ENCODE measurements at places on chromosomes 4 and X.
A peak's percentile ranks its signal among the peaks of the same experiment; 100 is the strongest.

DNA sequence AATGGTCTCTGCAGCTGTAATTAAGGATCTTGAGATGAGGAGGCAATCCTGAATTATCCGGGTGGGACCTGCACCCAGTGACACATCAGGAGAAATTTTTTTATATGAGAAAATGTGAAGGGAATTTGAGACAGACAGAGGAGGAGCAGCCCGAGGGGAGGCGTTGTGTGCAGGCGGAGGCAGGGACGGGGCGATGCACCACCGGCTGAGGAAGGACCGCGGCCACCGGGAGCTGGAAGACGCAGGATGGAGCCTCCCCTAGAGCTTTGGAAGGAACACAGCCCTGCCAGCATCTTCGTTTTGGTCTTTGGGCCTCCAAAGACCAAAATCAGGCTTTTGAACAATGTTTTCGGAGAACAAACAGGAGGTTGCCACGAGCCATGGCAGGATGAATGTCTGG, 85.0 kb upstream of the ADRA2C start:
- no peak for DNase-seq

DNA sequence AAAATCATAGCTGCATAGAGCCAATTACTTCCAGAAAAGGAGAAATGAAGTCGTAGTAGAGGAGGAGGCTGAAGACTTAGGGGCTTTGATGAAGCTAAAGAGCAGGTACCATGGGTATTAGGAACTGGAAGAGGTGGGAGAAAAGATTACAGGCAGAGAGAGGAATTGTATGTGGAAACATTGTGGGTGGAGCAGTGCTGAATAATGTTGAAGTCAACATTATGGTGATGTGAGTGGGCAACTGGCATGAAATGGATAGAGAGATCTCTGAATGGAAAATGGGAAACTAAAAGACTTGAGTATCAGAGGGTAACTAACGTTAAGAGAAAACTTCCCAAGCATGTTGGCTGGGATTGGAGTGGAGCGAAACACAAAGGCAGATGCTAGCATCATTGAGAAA, 92.5 kb downstream of the AREG start:
- DNase-seq, result no peak

DNA sequence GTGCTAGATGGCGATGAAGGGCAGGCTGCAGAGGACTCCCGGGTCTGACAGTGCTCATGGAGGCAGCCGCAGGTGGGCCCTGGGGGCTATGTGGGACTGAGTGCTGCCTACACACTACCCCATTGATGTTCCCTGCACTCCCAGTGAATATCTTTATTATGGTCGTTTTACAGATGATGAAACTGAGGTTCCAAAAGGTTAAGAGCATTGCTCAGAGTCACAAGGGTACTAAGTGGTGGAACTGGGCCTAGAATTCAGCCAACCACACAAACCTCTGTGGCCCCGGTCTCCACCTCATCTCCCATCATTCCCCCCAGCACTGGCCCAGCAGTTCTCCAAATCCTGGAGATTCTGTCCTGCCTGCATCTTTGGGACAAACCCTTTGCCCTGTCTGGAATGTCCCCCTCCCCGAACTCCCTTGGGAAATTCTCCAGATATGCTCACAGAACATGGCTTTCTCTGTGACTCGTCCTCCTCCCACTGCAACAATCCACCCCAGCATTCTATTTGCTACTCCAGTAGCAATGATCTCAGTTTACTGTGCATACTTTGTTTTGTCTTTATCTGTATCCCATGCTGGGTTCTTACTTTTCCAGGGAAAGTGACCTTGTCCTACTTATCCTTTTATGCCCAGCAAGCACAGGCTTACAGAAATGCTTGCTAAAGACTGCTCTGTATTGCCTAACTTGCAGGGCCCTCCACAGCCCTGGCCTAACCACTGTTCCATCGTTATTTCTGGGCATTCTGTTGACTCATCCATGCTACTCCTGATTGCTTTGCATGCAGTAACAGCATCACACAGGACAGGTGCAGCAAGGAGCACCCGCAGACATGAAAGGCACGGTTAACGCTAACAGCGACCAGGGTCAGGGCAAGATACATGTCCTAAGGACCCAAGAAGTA, 14.0 kb downstream of the PNMA6F start:
- no peak for DNase-seq

GRCh38 chrX:119735467-119735866, 22.9 kb upstream of the SOWAHD start:
- DNase-seq, result no peak

DNA sequence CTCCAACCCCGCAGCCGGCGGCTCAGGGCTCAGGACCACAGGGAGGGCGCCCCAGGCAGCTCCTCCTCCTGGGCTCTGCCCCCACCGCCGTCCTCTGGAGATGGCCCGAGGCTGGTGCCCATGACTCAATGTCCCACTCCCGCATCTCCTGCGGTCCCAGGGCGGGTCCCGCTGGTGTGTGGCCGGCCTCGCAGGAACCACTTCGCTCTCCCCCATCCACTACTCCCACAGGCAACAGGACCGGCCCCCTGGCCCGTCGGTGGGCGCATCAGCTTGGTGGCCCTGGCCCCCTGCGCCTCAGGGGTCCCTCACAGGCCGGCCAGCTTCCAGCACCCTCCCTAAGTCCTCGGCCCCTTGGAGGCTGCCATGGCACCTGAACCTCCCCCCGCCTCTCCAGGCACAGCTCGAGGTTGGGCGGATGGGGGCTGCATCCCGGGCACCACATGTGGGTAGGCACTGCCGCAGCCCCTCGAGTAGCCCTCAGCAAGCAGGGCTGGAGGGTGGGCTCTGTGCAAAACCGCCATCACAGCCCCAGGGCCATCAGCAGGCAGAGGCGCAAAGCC, 22.8 kb upstream of the SPON2 start:
- no peak for DNase-seq

DNA sequence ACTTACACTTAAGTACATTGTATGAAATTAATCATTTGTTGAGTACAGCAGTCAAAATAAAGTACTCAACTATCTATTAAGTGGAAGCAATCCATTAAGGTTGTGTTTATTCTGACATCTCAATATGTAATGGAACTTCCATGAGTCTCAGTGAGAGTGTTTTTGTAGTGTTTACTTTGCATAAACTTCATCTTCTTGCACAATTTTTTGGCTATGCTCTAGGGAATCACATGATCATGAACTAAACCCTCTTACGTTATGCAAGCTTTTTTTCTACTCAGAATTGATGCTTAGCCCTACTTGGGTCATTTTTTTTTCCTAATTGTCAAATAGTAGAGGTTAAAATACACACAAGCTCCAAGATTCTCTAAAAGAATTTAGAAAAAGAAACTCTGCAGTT, 21.1 kb upstream of the PIGA start:
- DNase-seq, result no peak

GRCh38 chr4:20735931-20736330, 35.7 kb downstream of the PACRGL start:
- no peak for DNase-seq

DNA sequence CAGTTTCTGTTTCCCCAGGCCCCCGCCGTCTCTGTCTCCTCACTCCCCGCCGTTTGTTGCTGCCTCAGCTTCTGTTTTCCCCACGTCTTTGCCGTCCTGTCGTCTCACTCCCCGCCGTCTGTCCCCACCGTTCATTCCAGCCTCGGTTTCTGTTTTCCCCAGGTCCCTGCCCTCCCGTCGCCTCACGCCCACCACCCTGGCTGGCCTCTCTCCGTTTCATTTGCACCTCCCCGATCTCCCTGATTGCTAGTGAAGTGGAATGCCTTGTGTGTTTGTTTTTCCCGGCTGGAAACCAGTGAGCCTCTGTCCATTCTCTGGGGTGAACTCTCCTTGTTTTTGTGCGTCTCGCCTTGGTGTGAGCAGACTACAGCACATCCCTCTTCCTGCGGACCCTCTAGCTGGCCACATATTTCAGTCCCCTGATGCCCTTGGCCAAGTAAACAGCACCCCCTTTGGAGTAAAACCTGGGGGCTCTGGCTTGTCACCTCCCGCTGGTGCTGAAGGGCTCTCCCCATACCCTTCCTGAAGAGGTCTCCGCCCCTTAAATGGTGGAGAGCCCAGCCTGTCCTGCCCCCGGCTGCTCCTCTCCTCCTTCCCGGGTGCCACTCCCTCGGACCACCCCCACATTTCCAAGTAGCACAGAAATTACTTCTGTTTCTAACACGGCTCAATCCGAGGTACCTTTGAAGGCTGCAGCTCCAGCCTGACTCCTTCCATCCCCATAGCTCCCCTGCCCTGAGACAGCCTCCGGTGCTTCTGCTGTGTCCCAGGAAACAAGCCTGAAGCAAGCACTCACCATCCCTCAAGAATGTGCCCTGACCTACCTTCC, 13.2 kb downstream of the TMEM175 start:
- DNase-seq, result no peak

DNA sequence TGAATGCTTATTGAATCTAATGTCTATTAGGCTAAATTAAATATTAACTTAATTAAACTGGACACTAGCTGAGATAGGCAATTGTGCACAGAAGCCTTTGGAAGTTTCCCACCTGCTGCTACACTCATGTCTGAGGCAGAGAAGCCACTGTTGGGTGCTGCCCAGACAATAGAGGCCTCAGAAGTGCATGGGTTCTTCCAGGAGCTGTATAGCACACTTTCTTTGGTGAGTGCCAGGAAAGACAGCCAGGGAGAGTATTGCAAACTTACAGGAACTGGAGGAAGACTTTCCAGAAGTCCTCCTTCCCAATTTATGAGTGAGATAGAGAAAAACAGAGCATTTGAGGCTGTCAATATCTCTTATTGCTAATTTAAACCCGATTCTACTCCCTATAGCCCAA, 89.9 kb downstream of the GPAT3 start:
- no peak for DNase-seq

GRCh38 chr4:7168106-7168505, 24.2 kb upstream of the SORCS2 start:
- no peak for DNase-seq

DNA sequence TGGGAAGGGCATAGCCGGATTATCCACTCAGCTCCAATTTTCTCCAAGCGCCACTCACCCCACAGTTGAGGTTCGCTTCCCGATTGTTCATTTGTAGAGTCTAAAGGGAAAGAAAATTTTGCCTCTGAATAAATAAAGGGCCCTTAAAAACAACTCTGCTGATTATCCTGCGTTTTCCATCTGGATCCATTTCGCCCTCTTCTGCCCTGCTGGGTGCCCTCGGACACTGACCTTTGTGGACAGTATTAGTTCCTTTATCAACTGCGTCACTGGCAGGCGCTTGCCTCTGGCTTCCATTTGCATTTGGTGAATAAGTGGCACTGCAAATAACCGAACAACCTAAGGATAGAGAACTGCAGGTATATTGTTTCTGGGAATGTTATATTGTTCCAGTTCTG, 10.1 kb downstream of the GSX2 start:
- DNase-seq, result no peak

DNA sequence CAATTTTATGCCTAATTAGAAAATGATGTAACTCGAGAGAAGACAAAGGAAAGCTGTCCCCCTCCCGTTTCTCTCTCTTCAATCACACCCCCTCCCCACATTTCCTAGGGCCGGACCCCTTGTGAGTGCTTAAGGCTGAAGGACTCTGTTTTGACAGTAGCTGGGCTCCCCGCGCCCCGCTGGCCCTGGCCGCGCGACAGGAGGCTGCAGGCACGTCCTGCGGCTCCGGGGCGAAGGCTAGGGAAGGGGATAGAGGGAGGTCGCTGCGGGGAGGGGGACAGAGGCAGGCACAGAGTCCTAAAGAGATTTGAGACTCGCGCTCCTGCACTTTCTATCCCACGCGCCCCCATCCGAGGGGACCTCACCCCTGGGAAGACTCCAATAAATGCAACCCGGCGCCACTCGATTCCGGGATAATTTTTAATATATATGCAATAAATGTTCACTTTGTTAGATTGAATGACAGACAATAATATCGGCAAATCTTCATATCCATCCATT, 56.2 kb upstream of the TMEM33 start:
- no peak for DNase-seq

DNA sequence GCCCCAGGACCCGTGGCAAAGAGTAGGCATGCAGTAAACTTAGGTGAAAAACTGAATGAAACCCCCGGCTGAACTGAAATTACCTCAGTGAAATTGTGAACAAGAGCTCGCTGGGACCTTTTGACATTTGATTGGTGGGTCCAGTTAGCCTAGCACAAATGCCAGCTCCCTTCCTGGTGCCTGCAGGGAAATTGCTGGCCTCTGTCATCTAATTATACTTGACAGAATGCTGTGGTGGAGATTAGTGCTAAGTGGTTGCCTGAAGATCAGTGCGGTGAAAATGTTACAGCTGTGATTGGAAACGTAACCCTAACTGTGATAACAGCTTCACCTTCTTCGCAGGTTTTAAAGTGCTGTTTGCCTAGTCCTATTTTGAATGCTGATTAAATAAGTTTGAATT, 43.0 kb downstream of the ADD1 start:
- DNase-seq, result peak; percentile 91

DNA sequence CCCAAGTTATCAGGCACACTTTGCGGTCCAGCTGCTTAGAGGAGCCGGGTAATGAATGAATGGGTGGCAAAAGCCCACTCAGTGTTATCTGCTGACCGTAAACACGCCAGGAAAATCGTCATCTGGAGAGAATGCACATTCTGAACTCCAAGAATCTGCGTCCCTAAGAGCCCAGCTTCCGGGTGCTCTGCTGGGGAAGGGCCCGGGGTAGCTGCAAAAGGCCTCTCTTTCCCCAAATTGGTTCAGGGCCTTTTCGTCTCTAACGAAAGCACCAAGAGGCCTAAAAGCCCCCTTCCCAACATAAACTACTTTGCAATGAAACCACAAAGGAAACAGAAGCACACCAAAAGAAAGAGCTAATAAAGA, 1.6 kb upstream of the SFRP2 start:
- no peak for DNase-seq

GRCh38 chr4:169030562-169030982, 20.5 kb upstream of the CBR4 start:
- DNase-seq, result peak; percentile 51

DNA sequence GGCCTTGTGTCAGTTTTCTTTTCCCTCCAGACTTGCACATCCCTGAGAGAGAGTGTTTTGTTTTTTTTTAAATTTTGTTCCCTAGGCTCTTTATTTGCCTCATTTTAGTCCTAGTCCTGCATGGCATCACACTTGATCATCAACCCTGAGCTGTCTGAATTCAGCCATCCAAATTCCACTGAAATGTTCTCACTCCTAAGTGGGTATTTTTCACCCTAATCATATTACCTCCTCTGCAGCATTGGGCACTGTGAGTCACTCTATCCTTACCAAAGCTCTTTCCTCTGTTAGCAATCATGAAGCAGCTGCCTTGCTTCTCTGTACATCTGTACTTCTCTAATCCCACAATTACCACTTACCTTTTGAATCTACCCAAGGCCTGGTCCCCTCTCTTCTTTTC, 356.6 kb upstream of the MAGEB2 start:
- no peak for DNase-seq

DNA sequence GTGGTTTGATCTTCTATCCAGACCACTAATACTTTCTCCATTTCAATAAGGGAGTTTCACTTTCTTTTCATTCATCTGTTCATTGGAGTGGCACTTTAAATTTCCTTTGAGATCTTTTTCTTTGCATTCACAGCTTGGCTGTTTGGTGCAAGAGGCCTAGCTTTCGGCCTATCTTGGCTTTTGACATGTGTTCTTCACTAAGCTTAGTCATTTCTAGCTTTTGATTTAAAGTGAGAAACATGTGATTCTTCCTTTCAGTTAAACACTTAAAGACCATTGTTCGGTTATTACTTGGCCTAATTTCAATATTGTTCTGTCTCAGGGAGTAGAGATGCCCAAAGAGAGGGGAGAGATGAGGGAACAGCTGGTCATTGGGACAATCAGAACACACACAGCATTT, 24.3 kb downstream of the CXCL13 start:
- no peak for DNase-seq
